ENCODE measurements at places on chromosomes 3 and 15.

- DNase-seq = no peak
These were observed 27.2 kb downstream of the USP3 start for GRCh38 chr15:63531586-63531985.

- DNase-seq = no peak
These were observed 50.5 kb downstream of the WNT5A start for GRCh38 chr3:55436644-55437043.

GRCh38 chr3:126982126-126982470 is 817 bp upstream of the PLXNA1 start:
- DNase-seq = no peak

DNA sequence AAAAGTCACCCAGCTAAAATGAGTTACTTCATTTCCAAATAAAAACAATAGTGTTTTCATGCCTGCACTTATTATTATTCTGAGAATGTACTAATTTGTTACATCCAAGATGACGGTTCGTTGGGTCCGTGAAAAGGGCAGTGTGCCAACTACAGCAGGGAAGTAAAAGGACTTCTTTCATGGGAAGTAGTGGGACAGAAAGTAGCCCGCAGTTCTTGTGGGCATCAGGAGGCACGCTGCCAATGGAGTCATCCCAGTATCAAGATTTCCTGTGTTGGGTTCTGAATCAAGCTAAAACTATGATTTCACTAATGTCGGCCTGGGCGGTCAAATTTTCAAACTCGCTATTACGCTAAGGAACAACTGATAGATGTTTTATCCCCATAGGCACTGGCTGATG is 254.5 kb upstream of the SOX2 start:
- no peak for DNase-seq

- DNase-seq = no peak
These were observed 14.9 kb downstream of the CRTAP start for GRCh38 chr3:33128706-33129105.

DNA sequence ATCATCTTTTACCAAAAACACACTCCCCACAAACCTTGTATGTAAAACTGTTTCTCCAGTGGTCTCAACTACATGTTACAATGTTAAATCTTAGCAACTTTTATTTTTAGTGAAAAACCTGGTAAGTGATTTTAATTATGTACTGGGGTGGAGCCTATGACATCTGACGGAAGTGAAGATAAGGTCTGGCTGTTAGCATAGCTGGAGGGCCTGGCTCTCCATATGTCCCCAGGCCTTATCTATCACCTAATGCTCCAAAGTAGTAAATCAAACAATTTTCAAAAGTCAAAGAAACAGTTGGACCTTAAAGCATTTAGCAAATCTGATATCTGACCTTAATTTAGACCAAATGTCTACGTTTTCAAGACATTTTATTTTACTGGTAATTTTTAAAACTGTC is 173.6 kb upstream of the SMAD3 start:
- DNase-seq = no peak

- no peak for DNase-seq
These were observed 256.1 kb upstream of the VEPH1 start for GRCh38 chr3:157759311-157759710.

GRCh38 chr3:24168977-24169376 is 223.9 kb downstream of the NR1D2 start:
- DNase-seq = no peak

DNA sequence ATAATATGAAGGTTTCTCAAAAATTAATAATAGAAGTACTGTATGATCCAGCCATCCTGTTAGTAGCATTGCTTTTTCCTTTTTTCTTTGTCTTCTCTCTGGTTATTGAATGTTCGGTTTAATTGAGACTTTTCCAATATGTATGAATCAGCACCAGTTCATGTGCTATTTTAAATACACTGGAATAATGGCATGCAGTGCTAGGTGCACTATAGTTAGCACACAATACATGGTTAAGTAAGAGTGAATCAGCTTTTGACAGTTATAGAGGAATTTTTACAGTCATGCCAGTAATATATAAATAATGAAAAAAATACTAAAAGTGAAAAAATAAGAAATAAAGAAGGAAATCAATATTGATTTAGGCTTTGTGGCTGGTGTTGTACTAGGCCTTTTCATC is 113.8 kb upstream of the STRIT1 start:
- DNase-seq = no peak

- no peak for DNase-seq
These were observed 2.2 kb downstream of the ABCC5 start for GRCh38 chr3:184015381-184016019.

DNA sequence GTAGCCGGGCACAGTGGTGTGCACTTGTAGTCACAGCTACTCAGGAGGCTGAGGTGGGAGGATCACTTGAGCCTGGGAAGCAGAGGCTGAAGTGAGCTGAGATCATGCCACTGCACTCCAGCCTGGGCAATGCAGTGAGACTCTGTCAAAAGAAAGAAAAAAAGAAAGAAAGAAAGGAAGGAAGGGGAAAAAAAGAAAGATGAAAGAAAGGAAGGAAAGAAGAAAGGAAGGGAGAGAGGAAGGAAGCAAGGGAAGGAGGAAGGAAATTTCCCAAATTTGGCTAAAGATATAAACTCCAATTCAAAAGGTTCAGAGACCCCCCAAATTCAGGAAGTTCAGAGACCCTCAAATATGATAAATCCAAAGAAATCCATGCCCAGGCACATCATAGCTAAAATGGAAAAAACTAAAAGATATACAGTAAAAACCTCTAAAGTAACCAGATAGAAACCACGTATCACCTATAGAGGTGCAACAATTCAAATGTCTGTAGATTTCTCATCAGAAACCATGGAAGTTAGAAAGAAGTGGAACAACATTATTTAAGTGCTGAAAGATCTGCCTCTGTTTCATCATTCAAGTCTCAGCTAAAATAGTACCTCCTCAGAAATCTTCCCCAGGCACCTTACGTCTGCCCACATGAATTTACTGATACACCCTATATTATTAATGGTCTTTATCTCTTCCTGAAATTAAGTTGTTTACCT is 10.7 kb downstream of the DET1 start:
- DNase-seq = no peak

DNA sequence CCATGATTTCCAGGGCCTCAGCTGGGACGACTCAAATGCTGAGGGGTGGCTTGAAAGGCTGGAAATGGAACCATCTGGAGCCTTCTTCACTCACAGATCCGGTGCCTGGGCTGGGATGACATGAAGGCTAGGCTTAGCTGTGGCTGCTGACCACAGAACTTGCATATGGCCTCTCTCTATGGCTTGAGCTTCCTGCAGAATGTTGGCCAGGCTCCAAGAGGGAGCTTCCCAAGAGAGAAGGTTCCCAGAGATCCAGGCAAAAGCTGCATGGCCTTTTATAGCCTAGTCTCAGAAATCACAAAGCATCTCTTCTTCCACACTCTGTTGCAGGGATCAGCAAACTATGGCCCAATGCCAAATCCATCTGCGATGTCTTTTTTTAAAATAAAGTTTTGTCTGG is 44.8 kb downstream of the GATM start:
- DNase-seq = no peak
